ENCODE measurements at places on chromosomes 1 and 21. TPM values are rescaled to one million over a fixed set of nuclear protein-coding genes. Genes with fewer than 3 reads are reported as not detected.

DNA sequence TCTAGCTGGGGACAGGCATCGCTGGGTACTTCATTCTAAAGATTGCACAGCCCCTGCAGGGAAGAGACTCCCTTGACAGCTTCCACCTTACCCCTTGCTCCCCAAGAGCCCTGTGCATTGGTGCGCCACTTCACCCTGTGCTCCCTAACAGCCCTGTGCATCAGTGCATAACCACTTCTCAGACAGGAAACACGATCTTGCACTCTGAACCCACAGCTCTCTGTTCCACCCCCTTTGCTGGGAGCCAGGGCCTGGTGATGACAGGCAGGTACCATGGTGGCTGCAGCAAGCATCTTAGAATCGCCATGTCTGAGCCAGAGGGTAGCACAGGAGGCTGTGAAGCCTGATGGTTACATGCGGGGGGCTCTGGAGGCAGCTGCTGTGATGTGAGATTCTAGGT, 5.0 kb downstream of the ALPL start:
- DNase-seq: no peak
- peaks cover 3% of the 10 kb centered on the region for H3K4me1 ChIP-seq
- H3K36me3 ChIP-seq: no peaks in the 10 kb centered on the region
- no peak overlapping the region for H3K27ac ChIP-seq
- H3K4me3 ChIP-seq: no peak overlapping the region
- no peaks in the 10 kb centered on the region for H3K27me3 ChIP-seq

DNA sequence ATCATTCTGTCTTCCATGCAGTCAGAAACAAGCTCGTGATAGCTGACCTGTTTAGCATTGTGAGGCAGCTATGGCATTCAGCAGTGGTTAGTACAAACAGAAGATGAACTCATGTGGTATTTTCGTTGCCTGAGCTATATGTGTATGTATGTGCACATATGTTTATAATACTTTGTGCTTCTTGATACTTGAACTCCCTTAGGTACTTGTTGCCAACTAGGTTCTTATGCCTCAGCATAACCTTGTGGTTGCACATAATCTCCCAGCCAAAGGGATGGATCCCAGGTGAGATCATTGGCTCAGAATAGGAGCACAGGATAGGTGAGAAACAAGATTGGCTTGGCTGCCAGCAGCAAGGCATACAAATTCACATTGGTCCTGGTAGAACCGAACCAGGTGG, 86.1 kb downstream of the VPS26C start:
- H3K4me3 ChIP-seq: no peak overlapping the region
- H3K27ac ChIP-seq: no peak overlapping the region
- peaks cover 66% of the 10 kb centered on the region for H3K36me3 ChIP-seq

DNA sequence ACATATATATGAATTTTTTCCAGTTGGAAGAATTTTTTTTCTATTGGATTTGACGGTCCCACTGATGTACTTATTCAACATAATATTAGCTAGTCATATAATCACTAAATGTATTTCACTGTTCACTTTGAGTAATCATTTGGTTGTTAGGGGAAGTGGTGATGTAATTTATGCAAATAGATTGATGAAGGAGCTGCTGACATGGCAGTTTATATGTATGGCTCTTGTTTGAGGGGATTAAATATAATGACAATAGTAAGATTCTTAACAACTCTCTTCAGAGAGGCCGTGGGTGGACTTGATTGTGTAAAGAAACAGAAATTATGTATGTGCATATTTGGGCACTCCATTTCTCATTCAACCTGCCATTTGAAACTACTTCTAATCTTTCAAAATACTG, 653.6 kb upstream of the ADGRL4 start:
- peaks cover 6% of the 10 kb centered on the region for H3K4me1 ChIP-seq
- H3K4me3 ChIP-seq: no peak overlapping the region
- DNase-seq: no peak
- H3K27ac ChIP-seq: no peak overlapping the region
- H3K36me3 ChIP-seq: no peaks in the 10 kb centered on the region
- no peaks in the 10 kb centered on the region for H3K27me3 ChIP-seq

Gene TEX38
- not detected for total RNA-seq

Gene PYGO2
- total RNA-seq: 24.0 TPM
